ENCODE measurements at places on chromosomes 2 and 18.

- DNase-seq, result no peak
Measured at GRCh38 chr2:310994-311393, 23.1 kb upstream of the ALKAL2 start.

DNA sequence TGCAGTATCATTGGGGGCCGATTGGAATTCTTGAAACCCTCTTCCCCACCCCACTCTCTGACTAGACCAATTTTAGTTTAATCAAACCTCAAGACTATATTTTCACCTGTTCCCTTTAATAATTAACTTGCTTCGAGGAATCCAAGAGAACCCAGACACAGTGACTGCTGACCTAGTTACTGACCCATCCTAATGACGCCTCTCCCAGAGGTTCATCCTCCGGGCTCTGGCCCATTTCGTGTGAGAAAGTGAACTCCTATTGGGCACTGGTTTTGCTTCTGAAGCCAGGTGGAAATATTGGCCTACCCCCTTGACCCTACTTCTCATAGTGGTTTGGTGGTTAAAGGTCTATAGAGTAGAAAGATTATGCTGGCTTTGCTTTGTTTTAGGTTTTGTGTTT, 39.9 kb downstream of the RPL37A start:
- no peak for DNase-seq

DNA sequence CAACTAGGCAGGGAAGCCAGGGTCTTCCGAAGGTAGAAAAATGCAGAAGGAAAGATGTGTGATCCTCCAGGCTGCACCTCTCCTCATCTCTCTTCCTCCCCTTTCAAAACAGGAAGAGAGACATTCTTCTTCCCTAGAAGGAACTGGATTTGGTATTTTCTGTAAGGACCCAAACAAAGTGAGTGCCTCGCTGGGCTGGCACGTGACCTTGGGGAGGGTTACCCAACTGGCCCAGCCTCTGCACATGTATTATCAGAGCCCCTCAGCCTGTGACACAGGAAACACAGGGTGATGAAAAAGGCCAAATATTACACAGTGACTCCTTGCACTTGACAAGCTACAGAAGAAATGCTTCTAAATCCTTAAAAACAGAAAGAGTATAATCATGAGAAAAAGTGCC, 2.3 kb downstream of the HJURP start:
- DNase-seq, result no peak

GRCh38 chr2:11856095-11856494, 109.7 kb downstream of the LPIN1 start:
- DNase-seq, result no peak

DNA sequence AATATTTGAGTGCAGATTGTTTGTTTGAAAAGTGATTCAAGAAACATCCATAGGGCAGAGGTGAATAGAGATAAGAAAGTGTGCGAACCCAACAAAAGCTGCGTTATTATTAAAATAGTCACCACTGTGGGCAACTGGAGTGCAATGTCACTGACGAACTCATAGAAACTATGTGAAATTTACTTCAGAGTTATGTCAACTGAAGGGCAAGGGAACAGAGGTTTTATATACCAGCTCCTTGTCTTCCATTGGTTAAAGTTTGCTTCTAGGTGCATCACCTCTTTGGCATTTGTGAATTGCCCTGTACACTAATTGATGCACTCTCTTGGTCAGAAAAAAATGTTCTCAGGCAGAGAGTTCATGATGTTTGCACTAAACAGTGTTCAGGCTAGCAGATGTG, 110.5 kb upstream of the NYAP2 start:
- DNase-seq, result no peak

- DNase-seq, result peak; percentile 76
Measured at GRCh38 chr2:98460573-98461497, 16.2 kb downstream of the INPP4A start.

Data from GM10248 (cell line).